ENCODE measurements at places on chromosomes 13 and 19.
A peak's percentile ranks its signal among the peaks of the same experiment; 100 is the strongest.

- no peak for DNase-seq
Observed at GRCh38 chr13:23699271-23699670, 129.1 kb downstream of the TNFRSF19 start.

DNA sequence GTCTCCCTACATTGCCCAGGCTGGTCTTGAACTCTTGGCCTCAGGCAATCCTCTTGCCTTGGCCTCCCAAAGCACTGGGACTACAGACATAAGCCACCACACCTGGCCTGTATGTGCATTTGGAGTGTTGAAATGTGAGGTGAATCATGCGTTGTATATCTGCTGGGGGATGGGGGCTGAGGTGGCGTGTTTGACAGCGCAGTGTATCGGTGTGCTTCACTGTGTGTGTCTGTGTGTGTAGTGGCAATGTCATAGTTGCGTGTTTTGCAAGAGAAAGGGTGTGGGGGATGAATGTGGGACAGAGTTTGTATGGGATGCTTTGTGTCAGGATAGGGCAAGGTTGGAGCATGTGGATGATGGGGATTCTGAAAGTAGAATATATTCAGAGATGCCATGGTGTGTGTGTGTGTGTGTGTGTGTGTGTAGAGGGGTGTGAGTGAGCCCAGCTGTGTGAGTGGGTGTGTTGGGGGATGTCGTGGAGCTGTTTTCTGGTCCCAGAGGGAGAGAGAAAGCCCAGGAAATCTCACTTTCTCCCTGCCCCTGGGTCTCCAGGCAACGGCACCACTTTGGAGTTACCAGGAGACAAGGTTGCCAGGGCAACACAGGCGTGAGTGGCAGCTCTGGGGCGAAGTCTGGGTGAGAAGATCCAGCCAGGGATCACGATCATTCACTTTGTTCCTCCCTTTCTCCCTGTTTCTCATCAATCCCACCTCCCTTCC, 1.1 kb upstream of the SWSAP1 start:
- peak; percentile 87 for DNase-seq

DNA sequence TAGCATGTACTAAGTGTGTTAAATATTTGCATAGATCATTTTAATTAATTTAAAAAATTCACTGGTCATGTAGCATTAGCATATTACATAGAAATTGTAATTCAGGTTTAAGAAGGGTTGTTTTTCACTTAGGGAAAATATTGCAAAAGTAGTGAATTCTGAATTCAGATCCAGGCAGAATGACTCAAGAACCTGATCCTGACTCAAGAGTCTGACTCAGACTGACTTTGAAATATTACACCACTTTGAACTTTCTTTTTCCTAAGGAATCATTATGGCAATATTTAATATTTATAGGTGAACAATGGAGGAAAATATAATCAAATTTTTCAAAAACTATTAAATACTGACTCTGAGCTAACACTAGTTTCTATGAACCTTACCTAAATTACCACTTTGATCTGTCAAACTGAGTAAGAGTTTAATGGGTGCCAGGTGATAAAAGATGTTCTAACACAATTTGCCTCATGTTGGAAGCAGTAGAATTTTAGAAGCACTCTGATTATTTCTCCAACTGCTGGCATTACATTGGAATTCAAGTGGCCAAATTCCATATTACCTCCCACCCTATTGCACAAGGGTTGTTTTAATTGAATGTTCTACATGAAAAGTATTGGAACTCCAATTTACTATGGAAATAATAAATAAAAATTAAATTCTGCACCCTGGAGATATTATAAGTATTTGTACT, 261.6 kb downstream of the SLITRK1 start:
- DNase-seq: no peak

GRCh38 chr13:19668778-19669177, 35.3 kb downstream of the MPHOSPH8 start:
- no peak for DNase-seq

DNA sequence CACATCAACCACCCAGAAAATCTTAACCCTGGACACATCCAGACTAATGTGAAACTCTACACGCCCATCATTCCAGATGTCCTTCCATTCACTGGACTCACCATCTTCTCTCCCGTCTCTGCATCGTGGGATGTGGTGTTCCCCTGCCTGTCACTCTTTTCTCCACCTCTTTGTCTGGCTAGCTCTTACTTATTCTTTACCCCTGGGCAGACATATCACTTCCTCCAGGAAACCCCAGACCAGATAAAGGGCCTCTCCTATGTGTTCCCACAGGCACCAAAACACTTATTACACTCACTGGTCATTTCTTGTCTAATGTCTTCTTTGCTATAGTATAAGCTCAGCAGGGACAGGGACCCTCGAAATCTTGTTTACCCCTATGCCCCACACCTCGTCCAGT, 109.3 kb upstream of the IPO5 start:
- no peak for DNase-seq

DNA sequence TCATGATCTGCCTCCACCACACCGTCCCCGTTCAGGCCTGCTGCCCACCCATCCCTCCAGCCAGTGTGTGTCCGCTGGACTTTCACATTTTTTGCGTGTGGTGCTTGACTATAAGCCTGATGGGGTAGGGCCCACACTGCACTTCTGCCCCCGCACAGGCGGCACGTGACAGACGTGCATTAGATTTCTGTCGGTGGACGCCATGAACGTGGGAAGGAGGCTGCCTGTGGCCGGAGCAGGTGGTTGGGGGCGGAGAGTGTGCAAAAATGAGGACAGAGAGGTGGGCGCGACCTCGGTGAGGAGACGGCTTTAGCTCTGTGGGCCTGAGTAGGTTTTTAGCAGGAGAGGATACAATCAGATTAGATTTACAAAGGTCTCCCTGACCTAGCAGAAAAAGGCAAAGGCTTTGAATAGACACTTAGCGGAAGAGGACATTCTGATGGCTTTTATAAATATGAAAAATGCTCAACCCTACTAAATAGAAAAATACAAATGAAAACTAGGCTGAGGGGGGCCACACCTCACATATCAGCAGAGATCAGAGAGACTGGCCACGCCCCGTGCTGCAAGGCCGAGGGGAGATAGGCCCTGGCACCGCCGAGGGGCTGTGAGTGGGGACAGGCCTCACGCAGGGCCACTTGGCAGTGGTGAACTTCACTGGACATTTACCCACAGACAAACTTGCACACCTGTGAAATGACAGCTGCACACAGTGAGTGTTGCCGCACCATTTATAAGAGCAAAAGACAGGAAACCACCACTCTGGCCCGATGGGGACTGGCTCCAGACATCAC, 25.4 kb downstream of the PAK4 start:
- no peak for DNase-seq

DNA sequence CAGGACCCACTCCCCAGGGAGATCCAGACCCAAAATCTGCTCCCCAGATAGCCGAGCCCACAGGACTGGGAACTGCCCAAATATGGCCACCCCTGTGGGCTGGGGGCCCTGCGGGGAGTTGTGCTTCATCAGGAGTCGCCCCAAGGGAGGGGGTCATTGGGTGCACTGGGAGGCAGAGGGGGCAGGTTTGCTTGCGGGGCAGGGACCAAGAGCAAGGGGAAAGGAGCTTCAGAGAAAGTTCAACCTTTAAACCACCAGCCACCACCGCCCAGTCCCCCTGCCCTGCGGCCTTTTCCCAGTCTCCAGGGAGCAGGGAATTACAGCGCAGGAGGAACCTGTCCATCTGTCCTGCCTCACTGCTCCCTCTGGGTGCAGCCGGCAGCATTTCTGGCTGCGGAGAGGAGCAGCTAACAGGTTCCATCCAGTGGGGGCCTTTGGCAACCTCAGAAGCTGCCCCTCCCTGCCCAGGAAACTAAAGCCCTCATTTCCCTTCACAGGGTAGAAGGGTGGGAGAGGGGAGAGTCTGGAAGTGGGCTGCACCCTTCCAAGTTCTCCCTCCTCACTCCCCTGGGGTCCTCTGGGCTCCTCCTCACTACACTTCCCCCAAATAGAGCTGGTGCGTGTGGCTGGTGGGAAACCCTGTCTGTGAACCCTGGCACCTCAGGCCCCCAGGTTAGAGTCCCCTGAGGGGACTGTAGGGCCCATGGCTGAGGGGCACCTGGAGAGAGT, 13.8 kb upstream of the ASF1B start:
- no peak for DNase-seq

- no peak for DNase-seq
Observed at GRCh38 chr13:35028338-35028867, 86.3 kb downstream of the NBEA start.

DNA sequence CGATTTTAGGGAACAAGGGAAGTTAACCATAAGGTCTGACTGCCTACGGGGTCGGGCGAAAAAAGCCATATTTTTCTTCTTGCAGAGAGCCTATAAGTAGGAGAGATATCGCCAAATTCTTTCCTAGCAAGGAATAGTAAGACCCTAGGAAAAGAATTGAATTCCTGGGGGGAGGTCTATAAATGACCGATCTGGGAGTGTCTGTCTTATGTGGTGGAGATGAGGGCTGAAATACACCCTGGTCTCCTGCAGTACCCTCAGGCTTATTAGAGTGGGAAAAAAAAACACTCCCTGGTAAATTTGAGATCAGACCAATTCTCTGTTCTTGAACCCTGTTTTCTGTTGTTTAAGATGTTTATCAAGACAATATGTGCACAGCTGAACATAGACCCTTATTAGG, 447.5 kb upstream of the ATXN8OS start:
- DNase-seq: no peak

DNA sequence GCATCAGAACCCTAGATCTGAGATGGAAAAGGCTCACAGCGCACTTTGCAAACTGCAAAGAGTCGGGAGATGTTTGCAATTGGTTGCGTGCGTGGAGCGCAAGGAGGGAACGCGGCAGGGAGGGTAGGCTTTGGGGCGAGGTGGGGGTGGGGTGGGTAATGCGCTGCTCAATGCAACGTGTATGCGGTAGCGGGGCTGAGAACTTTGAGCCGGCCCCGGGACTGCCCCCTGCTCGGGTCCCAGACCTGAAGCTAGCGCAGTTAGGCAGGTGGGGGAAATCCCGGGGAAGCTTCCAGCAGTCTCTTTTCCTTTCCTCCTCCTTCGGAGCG, 971 bp downstream of the FOSB start:
- no peak for DNase-seq

DNA sequence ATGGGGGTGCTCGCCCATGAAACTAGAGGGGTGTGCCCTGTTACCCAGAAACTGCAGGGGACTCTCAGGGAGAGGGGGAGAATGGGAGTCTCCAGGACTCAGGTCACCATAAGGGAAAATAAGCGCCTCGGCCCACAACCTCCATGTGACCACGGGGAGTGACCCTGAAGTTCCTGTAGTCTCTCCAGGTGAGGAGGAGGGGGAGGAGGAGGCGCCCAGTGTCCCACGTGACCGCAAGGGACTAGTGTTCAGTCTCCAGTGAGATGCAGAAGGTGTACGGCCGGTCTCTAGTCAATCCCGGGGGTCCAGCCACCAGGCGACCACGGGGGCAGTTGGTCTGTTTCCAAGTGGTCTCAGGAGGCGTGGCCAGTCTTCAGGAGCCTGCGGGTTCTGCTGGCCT, 16.0 kb downstream of the TM6SF2 start:
- DNase-seq: no peak

DNA sequence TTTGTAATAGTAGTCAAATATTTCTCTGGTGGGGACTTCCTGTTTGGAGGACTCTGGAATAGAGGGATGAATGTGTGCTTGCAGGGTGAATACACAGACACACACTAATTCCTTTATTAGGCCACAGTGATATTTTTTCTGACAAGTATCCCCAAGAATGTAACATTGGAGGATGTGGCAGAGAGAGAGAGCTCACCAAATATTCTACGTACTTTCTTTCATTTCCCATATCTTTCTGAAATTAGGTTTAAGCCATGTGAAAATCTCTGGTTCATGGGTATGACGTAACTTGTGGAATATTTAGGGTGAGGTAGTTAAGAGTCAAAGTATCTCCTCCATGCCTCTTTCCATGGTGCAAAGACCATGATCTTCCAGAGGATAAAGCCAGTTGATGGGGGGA, 463.4 kb downstream of the DIAPH3 start:
- no peak for DNase-seq
